ENCODE measurements at places on chromosomes 7 and 10.

GRCh38 chr10:59127991-59128390 is 48.5 kb upstream of the PHYHIPL start:
- no peak for DNase-seq

- DNase-seq = no peak
These were observed 90.0 kb downstream of the CHCHD3 start for GRCh38 chr7:132991615-132992587.

DNA sequence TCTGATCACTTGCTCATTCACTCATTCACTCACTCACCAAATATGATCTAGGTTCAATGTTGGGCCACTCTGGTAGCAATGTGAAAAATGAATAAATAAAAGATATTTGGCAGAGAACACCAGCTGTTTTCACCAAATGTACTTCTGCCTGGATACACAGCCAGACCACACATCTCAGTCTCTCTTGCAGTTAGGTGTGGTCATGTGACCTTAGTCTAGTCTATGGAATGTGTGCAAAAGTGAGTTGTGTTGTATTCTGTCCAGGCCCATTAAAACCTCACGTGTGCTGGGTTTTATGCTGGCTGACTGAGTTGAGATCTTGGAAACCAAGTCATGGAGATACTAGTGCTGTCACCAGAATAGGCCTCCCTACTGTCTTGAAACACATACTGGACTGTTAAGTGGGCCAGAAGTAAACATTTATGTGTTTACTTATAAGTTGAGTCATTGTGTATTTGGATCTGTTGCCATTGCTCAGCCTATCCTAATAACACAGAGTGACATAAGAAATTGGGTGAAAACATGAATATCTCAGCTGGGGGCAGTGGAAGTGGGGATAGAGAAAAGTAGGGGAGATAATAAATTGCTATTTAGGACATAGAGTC is 145.5 kb downstream of the PTEN start:
- DNase-seq = no peak

DNA sequence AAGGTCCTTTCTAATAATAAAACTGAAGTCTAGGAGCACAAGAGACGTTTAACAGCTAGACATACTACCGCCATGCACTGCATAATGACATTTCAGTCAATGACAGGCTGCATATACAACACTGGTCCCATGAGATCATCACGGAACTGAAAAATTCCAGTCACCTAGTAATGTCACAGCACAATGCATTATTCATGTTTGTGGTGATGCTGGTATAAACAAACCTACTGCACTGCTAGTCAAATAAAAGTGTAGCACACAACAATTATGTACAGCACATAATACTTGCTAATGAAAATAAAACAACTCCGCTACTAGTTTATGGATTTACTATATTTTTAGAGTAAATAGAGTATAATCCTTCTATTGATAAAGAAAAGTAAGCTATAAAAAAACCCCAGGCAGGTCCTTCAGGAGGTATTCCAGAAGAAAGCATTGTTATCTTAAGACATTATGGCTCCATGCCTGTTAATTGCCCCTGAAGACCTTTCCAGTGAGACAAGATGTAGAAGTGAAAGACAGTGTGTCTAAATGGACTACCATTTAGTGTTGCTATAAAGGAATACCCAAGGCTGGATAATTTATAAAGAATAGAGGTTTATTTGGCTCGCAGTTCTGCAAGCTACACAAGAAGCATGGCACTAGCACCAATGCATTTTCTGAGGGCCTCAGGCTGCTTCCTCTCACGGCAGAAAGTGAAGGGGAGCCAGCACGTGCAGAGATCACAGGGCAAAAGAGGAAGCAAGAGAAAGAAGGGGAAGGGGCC is 47.1 kb downstream of the HIBADH start:
- no peak for DNase-seq

GRCh38 chr7:158751751-158752150 is 47.1 kb upstream of the NCAPG2 start:
- DNase-seq = no peak

DNA sequence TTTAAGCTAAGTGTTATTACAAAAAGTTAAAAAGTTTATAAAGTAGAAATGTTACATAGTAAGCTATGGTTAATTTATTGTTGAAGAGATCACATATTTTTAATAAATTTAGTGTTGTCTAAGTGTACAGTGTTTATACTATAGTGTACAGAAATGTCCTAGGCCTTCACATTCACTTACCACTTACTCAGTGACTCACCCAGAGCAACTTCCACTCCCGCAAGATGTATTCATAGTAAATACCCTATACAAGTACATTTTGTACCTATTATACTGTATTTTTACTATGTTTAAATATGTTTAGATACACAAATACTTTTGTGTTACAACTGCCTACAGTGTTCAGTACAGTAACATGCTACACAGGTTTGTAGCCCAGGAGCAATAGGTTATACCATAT is 69.2 kb downstream of the DNAJC1 start:
- no peak for DNase-seq

- no peak for DNase-seq
These were observed 133.4 kb upstream of the CSTF2T start for GRCh38 chr10:51832652-51833383.

DNA sequence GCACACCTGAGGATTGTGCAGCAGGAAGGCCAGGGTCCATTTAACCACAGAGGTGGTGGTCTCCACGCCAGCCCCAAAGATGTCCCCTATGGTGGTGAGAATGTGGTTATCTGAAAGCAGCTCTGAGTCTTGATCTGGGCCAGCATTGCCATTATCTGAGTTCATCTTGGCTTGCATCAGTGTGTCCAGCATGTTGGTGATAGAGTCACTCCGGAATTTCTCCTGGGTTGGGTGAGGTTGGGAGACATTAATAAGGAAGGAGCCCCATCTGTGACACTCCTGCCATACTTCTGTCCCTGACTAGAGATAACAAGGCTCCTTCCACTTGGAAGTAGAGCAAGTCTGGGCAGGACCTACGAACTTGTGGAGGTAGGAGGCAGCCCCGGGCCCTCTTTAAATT is 4.2 kb downstream of the CYP17A1 start:
- no peak for DNase-seq

DNA sequence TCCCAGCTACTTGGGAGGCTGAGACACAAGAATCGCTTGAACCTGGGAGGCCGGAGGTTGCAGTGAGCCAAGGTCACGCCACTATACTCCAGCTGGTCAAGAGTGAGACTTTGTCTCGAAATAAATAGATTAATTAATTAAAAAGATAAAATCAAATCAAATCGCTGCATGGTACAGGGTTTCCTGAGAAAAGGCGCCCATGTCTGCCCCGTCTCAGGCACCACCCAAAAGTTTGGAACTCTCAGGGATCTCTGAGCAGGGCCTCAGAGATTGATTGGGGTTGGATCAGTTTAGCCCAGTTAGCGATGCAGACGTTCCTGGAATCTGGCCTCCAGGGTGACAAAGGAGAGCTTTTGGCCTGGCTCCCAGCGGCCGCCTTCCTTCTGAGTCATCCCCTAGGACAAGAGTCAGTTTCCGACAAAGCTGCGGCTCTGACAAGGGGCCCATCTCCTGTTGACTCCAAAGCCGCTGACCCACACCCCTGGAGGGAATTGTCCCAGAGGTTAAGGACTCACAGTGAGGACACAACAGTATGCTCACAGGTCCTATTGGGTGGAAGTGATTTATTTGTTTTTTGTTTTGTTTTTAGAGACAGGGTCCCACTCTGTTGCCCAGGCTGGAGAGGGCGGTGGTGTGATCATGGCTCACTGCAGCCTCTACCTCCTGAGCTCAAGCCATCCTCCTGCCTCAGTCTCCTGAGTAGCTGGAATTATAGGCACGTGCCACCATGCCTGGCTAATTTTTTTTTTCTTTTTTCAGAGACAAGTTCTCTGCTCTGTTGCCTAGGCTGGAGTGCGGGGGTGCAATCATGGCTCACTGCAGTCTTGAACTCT is 6.8 kb downstream of the ORAI2 start:
- DNase-seq = no peak

- no peak for DNase-seq
These were observed 119.4 kb downstream of the POLR1F start for GRCh38 chr7:19589446-19589845.

- DNase-seq = no peak
These were observed 12.4 kb downstream of the TMEM273 start for GRCh38 chr10:49175587-49176309.

DNA sequence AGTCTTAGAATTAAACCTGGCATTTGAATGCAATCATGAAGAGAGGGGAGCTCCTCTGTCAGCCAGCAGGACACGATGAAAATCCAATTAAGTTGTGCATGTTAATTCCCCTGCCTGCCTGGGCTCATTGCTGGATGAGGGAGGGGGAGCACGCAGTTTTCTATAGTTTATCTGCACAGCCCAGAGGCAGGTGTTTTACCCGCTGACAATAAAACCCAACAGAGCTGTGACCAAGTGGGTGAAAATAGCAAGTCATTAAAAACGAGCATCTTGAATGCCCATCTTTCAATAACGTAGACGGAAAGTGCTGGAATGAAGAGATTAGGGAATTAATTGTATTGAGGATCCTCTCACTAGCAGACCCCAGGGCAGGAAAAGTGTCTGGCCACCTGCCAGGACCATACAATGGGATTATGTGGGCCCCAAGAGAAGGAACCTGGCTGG is 100.1 kb upstream of the FAM20C start:
- DNase-seq = no peak

DNA sequence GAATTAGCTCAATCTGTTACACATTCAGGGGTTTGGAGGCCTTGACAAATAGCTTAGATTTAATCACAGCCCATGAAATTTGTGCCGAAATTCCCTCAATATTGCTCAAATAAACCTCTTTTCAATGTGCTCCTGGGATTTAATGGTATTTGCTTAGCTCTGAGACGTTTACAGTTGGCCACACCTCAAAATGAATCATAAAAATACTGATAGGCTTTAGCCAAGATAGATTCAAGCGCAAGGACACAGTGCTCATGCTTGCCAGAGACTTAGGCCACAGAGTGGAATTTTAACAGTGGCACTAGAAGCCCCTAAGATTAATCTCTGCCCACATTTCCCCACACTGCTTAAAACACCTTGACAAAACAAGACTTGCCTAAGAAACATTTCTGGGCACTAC is 2.3 kb upstream of the SEMA3C start:
- DNase-seq = no peak

GRCh38 chr10:76071653-76072365 is 640.4 kb downstream of the LRMDA start:
- no peak for DNase-seq

DNA sequence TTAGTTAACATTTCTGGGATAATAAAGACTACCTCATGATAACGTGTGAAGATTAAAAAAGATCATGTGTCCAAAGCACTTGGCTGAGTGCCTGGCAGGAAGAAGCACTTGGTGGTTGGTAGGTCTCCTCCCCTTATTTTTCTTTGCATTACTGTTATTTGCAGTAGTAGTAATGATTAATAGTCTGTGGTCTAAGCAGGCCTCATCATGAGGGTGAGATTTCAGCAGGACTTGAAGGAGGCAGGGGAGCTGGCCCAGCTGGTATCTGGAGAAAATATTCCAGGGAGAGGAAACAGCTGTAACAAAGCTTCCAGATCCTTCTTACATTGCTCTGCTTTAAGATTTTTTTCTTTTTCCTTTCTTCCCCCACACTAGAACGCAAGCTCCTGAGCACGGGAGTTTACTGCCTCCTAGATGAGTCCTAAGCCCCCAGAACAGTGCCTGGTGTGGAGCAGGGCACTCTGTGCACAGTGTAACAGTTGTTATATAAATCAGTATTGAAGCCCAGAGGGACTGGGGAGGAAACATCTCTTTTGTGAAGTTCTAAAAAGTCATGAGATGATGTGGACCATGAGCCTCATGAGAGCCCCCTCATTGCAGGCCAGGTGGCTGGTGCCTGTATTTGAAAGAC is 31.1 kb upstream of the RHEB start:
- DNase-seq = no peak

GRCh38 chr10:14884082-14884481 is 5.4 kb downstream of the SUV39H2 start:
- no peak for DNase-seq

- DNase-seq = no peak
These were observed 124.3 kb downstream of the SKIDA1 start for GRCh38 chr10:21401196-21401595.

- DNase-seq = no peak
These were observed 29.5 kb upstream of the CCNY start for GRCh38 chr10:35306852-35307251.

GRCh38 chr10:34526758-34527730 is 288.1 kb downstream of the PARD3 start:
- DNase-seq = no peak

GRCh38 chr10:930625-931325 is 730 bp downstream of the LARP4B start:
- DNase-seq = no peak

- DNase-seq = no peak
These were observed 98.7 kb upstream of the DNAJB6 start for GRCh38 chr7:157238087-157238486.

DNA sequence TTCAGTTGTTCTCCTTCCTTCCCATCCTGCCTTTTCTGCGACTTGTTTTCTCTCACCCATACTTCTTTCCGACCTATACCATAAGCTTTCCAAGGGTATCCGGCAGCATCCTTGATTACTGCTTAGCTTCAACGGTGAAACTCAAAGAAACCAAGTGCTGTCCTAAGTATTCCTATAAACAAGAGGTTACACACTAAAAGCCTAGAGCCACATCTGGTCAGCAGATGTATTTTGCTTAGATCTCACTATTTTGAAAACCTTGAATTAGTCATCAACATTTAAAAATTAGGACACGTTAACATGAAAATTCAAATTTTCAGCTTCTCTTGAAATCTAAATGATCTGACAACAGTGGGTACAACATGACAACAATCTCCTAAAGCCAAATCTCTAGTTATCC is 20.0 kb downstream of the ARHGAP21 start:
- no peak for DNase-seq

- DNase-seq = no peak
These were observed 38.1 kb downstream of the PPIF start for GRCh38 chr10:79385392-79385795.

GRCh38 chr7:151715666-151716315 is 161.1 kb downstream of the PRKAG2 start:
- no peak for DNase-seq

DNA sequence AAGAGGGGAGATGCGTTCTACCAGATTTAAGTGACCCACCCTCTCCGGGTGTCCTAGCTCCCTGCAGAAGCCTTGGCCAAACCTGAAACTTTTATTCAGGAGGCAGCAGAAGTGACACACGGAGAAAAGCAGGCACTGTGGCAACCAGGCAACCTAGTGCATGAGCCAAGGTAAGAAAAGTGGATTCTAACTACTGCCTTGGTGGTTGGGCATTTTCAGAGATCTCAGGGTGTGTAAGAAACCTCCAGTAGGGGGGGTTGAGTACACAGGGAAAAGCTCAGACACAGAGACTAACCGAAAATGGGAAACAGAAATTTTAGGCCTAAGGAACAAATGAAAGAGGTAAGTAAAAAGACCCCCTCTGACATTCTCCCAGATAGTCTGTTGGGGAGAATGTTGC is 645.7 kb downstream of the ANKRD7 start:
- DNase-seq = no peak

GRCh38 chr10:75446508-75446907 is 15.1 kb downstream of the LRMDA start:
- DNase-seq = no peak

DNA sequence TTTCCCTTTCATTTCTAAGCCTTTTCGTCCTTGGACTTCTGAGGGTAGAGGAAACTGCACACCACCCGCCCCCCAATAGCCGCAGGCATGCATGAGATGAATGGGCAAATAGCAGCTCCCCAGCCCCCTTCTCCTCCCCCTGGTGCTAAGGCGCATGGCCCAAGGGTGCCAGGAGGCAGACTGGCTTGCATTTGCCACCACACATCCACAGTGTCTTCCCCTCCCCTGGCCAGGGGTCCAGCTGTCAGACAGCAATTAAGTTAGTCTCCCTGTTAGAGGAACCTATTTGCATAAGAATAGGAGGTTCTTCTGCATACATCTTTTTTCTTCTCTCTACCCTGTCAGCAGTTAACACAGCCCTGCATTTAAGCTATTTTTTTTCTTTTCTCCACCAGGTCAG is 20.2 kb downstream of the TOMM7 start:
- no peak for DNase-seq

Data from GM12892 (cell line).